ENCODE measurements at places on chromosomes 16 and 17. TPM values are rescaled to one million over a fixed set of nuclear protein-coding genes. Genes with fewer than 3 reads are reported as not detected.

AGRP gene
- total RNA-seq = not detected

WNT9B gene
- not detected for total RNA-seq

RMI2 gene
- total RNA-seq = 6.7 TPM

FOXC2 gene
- 5.1 TPM for total RNA-seq

TOM1L2 gene
- total RNA-seq = 18.0 TPM

BAIAP3 gene
- 1.6 TPM for total RNA-seq

KCNAB3 gene
- 0.26 TPM for total RNA-seq

TMEM92 gene
- under 0.01 TPM for total RNA-seq

B3GNT9 gene
- total RNA-seq = 2.4 TPM

GJD3 gene
- 1.8 TPM for total RNA-seq

OTOP2 gene
- not detected for total RNA-seq

DPH1 gene
- 13.5 TPM for total RNA-seq

ELMO3 gene
- 1.0 TPM for total RNA-seq

KRTAP4-9 gene
- not detected for total RNA-seq

SLC47A1 gene
- 1.7 TPM for total RNA-seq

SLC2A4 gene
- 0.76 TPM for total RNA-seq

SNAI3 gene
- 0.13 TPM for total RNA-seq

SLFN11 gene
- total RNA-seq = 55.7 TPM

CRYM gene
- total RNA-seq = not detected

CCL17 gene
- total RNA-seq = not detected

MRTFB gene
- total RNA-seq = 3.3 TPM

PLA2G10 gene
- total RNA-seq = not detected

AANAT gene
- total RNA-seq = not detected

NPIPB6 gene
- total RNA-seq = not detected

KCNH4 gene
- 0.13 TPM for total RNA-seq

ADAD2 gene
- total RNA-seq = not detected

COPZ2 gene
- 9.5 TPM for total RNA-seq

GAS2L2 gene
- total RNA-seq = under 0.01 TPM

PSKH1 gene
- total RNA-seq = 17.6 TPM

AXIN1 gene
- 13.6 TPM for total RNA-seq

IRF8 gene
- 5.1 TPM for total RNA-seq

C17orf100 gene
- total RNA-seq = 0.13 TPM

DOC2B gene
- total RNA-seq = 10.5 TPM

NRN1L gene
- total RNA-seq = 0.13 TPM

ALOX15B gene
- not detected for total RNA-seq

NDEL1 gene
- 35.5 TPM for total RNA-seq

EPOP gene
- total RNA-seq = 0.90 TPM

TMEM11 gene
- total RNA-seq = 16.9 TPM
